ENCODE measurements at places on chromosomes 3 and 15.

- DNase-seq = no peak
Measured at GRCh38 chr15:50909010-50909317, 481 bp downstream of the AP4E1 start.

DNA sequence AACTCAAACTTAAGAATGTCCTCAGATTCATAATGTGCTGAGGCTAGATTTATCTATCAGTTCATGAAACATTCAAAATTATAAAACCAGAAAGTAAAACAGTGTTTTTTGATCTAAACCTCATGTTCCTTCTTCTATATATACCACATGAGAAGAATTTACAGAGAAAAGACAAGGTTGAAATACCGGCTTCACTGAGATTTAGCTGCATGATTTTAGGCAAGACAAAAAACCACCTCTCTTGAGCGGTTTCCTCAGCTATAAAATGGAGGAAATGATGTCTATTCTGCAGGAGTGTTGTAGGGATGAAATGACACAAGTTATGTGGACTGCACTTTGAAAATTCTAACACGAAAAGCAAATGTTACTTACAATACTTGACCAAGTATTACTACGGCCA is 80.6 kb upstream of the FOXB1 start:
- no peak for DNase-seq

DNA sequence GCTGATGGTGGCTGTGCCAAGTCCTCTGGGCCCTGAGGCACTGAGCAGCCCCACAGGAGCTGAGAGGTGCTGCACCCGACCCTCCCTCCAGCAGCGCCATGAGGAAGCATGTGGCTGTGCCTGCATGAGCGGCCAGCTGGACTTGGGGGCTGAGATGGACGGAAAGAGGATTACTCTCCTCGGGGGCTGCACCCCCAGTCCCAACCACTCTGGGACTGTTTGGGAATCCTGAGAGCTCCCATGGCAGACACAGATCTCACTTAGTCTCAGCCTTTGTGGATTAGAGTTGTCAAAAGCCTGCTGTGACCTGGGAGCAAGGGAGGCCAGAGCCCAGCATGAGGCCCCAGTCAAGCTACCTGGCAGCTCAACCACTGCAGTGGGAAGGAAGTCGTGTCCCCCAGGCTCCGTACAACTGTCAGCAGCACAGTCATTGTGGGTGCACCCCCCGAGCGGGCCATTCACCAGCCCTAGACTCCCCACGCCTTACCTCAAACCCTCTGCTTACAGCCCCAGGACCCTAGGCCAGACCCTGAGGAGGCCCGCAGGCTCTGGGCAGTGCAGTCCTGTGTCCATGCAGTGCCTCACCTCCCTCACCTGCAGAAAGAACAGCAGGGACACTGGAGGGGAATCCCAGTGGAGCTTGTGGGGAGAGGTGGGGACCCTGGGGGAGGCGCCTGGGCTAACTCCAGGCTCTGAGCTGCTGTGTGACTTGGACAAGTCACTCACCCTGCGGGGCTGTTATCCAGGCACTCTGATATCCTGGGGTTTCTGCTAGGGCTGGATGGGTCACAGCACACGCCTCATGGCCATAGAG is 17.1 kb downstream of the PRR23E start:
- DNase-seq = no peak

DNA sequence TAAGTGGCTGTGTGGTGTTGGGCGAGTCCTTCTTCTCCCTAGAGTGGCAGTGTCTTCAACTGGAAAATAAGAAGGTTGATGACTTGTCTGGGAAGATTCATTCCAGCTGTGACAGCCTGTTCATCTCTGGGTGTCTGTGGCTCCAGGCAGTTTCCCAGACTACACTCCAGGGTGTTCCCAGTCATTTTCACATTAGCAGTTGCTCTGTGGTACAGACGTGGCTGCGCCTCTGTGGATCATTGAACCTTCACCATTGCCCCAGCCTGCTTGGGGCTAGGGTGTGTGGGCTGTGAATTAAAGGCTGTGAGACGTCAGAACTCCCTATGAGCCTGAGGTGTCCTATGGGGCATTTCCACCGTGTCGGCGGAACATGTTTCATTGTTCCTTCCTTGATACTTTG is 239.6 kb upstream of the NR2E3 start:
- no peak for DNase-seq

- DNase-seq = no peak
Measured at GRCh38 chr3:113728661-113729060, 17.4 kb downstream of the NAA50 start.

DNA sequence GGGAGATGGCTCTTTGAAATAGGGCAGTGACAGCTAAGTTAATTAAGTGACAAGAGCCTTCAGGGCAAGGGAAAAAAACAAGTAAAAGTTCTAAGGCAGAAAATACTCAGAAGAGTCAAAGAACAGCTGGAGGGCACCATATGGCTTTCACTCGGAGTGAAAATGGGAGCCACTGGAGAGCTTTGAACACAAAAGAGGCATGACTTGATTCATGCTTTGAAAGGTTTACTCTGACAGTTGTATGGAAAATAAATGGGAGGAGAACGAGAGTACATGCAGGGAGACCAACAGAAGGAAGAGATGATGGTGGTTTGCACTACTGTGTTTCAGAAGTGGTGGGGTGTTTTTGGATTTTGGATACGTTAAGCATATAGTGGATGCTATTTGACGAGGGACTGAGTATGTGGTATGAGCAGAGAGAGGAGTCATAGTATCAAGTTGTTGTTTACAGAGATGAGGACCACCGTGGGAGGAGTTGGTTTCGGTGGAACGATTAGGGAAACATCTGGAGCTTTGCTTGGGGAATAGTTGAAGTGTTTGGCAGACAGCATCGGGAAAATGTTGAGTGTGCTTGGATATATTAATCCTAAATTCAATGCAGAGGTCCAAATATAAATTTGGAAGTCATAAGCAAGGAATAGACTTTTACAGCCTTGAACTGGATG is 411.5 kb downstream of the GABRG3 start:
- DNase-seq = no peak

GRCh38 chr3:155339052-155339451 is 45.6 kb upstream of the STRIT1 start:
- peak; percentile 6 for DNase-seq

DNA sequence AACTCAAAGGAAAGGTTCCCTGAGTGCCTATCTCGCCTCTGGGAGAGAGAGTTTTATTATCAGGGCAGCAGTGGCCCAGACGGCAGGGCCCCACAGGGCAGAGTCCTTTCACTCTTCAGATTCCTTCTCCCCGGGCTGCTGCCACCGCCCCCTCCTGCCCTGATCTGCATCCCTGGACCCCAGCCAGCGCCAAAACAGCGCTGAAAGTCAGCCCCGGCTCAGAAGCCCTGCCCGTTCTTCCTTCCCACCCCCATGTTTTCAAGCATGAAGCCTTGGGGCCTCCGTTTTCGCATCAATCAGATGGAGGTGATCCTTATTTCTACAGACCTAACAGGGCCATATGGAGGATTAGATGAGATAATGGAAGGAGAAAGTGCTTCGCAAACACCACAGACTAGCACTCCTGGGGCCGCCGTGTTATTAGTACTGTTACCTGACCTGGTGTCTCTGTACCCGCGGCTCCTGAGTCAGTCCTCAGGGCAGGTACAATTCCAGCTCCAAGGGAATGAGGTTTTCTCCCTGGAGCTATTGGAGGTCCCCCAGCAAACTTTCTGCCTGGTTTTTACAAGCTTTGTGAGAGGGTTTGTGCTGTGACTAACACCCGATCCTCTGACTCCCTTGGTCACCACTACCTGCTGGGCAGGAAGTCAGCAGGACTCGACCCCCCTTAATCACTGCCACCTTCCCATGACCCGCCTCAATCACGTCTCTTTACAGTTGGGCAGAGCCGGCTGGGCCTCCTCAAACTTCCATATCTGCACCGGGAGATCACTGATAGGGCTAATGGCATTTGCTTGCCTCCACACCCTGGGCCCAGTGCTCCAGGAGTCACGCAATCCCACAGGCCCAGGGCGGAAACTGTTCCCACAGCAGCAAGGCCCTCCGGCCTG is 39.5 kb upstream of the TSEN2 start:
- DNase-seq = no peak

GRCh38 chr3:176696816-176697215 is 500.5 kb downstream of the TBL1XR1 start:
- no peak for DNase-seq

DNA sequence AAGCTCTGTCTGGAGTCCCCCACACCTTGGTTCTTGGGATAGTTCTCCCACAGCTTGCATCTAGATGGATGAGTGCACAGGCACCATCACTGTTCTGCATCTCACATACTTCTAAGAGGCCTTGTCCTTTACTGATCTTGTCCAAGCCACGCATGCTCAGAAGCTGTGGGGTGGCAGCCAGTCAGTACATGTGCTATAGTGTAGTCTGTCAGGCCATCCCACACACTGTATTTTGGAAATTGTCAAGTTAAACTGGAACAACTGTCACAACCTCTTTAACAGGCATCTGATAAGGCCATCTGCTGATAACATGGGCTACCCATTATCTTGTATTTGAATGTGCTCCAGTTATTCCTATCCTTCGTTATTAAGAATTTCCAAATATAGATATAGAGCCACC is 296.5 kb upstream of the AZI2 start:
- DNase-seq = no peak

GRCh38 chr3:141877911-141878310 is 1.5 kb downstream of the ATP1B3 start:
- DNase-seq = no peak

- DNase-seq = no peak
Measured at GRCh38 chr15:44075535-44075934, 119.5 kb downstream of the FRMD5 start.

DNA sequence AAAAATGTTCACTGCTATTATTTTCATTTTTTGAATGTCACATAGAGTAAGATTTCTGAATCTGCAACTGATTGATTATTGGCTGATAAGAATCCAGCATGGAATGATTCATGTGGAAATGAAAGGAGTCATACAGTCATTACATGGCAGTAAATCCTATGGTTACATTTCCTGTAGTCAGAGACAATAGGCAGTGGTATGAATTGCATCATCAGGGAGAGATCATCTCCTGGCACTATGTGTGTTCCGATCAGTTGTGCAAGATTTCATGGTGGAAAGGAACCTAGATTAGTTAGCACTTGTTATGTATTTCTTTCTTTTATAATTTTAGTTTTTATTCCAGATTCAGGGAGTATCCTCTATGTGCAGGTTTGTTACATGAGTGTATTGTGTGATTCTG is 38.8 kb downstream of the SLC12A1 start:
- DNase-seq = no peak

DNA sequence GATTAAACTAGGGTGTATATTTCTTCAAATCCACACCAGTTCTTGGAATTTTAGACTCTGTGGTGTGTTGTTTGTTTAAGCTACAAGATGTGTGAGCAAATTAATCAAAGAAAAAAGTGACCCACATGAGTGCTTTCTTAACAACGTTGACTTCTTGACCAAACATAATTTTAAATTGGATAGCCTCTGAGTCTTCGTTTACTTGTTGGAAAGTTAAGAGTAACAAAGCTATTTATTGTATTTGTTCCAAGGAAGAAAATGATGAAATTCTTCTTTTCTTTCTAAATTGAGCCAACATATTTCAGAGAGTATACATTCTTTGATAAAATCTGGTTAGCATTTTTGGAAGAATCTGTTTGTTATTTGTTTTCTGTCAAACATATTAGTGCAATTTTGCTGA is 99.9 kb upstream of the IGSF10 start:
- DNase-seq = no peak

All from stromal cell of bone marrow (primary cell).